ENCODE measurements at places on chromosomes 3 and 15.

GRCh38 chr3:38036906-38037305 is 2.1 kb upstream of the DLEC1 start:
- no peak for DNase-seq

DNA sequence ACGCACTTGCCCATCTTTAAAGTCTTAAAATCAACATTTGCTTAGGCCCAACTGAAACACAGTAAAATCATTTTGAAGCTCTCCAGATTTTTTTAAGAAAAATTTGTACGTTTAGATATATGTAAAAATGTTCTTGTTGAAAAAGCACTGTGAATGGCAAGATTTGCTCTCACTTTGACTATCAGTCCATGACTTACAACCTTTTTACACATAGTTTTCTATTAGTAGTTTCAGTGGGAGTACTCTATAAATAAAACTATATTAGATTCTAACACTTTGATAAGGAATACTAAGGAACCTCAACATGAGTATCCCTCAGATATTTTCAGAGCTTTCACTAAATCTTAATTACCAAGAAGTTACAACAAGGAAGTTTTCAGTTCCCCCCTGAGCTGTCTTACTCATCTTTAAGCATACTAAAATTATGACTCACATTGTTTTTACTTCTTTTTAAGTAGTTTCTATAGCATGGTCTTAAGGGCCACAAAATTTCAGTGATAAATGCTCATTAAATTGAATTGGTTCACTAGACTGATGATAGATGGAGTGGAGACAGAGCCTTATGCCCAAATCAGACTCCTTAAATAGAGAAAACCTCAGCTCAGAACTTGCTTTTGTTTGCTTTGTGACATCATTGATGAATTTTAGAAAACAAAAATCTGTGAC is 31.6 kb upstream of the RAP2B start:
- no peak for DNase-seq

DNA sequence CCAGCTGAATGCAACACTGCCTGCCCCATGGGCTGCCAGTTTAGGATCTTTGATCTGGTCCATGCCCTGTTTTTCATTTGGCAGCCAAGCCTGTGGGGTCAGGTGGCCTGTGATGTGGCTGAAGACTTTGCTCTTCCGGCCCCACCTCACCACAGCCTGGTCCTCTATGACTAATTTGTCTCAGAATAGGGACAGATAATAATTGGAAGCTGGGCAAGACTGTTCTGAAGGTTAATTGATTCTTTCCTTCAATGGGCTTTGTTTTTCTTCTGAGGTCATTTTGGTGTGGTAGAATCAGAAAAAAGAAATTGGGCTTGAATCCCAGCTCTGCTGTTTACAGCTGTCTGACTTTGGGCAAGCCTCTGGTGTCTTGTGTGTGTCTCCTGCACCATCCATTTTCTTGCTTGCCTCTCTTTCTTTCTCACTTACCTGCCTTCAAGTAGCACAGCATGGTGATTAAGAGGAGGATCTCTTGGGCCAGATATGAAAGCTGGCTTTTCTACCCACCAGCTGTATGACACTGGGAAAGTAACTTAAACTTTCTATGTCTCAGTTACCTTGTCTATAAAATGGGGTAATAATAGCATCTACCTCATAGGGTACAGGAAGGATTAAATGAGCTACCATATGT is 24.2 kb downstream of the ABHD2 start:
- DNase-seq: no peak

DNA sequence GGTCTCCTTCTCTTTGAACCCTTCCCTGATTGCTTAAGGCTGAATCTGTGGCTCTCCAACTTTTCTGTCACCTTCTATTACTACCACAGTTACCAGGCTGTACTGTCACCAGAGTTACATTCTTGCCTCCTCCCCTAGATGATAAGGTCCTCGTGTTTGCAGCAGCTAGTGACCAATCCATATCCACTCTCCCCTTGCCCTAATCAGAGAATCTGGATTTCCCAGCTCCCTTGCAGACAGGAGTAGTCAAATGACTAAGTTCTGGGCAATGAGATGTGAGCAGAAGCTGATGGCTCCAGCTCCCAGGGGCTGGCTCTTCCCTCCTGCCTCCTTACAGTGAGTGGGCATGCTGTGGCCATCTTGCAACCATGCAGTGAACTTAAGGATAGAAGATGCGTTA is 95.4 kb upstream of the VGLL4 start:
- DNase-seq: no peak

DNA sequence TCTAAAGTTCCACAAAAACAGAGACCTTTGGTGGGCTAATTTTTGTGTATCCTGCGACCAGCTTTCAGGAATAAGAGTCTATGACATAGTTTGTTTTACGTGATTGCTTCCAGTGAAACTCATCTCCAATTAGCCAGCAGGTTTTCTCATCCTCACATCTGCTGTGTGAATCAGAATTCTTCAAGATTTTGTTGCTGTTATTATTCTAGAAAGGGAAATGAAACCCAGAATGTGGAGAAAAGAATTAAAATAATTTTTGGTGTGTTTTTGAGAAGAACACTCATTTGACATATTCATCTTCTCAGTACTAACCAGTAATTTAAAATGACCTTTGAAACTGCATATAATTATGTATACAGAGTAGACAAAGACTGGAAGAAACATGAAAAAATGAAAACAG is 175.9 kb downstream of the USP13 start:
- DNase-seq: no peak

GRCh38 chr3:135368316-135368715 is 573.3 kb downstream of the EPHB1 start:
- DNase-seq: no peak

GRCh38 chr15:100211855-100212850 is 129.6 kb downstream of the ADAMTS17 start:
- no peak for DNase-seq

DNA sequence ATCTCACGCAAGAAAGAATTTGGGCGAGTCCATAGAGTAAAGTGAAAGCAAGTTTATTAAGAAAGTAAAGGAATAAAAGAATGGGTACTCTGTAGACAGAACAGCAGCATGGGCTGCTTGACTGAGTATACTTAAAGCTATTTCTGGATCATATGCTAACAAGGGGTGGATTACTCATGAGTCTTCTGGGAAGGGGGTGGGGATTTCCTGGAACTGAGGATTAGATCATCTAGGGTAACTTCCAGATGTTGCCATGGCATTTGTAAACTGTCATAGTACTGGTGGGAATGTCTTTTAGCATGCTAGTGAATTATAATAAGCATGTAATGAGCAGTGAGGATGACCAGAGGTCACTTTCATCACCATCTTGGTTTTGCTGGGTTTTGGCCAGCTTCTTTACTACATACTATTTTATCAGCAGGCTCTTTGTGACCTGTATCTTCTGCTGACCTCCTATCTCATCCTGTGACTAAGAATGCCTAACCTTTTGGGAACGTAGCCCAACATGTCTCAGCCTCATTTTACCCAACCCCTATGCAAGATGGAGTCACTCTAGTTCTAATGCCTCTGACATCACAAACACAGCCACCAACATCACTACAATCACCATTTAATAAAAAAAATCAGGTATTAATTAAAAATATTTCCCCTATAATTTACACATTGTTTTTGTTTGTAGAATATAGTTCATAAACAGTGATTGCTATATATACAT is 890.7 kb upstream of the EPHA6 start:
- no peak for DNase-seq

- DNase-seq: no peak
These were observed 27.9 kb upstream of the MUC20 start for GRCh38 chr3:195692781-195693427.

GRCh38 chr3:66480666-66481065 is 20.2 kb downstream of the LRIG1 start:
- no peak for DNase-seq

GRCh38 chr15:42759093-42759492 is 22.2 kb upstream of the CDAN1 start:
- no peak for DNase-seq

- no peak for DNase-seq
These were observed 77.6 kb downstream of the CHCHD4 start for GRCh38 chr3:14047027-14047426.
